ENCODE measurements at places on chromosomes 13 and 19.

- no peak for DNase-seq
Observed at GRCh38 chr19:3193256-3194105, 7.8 kb downstream of the NCLN start.

DNA sequence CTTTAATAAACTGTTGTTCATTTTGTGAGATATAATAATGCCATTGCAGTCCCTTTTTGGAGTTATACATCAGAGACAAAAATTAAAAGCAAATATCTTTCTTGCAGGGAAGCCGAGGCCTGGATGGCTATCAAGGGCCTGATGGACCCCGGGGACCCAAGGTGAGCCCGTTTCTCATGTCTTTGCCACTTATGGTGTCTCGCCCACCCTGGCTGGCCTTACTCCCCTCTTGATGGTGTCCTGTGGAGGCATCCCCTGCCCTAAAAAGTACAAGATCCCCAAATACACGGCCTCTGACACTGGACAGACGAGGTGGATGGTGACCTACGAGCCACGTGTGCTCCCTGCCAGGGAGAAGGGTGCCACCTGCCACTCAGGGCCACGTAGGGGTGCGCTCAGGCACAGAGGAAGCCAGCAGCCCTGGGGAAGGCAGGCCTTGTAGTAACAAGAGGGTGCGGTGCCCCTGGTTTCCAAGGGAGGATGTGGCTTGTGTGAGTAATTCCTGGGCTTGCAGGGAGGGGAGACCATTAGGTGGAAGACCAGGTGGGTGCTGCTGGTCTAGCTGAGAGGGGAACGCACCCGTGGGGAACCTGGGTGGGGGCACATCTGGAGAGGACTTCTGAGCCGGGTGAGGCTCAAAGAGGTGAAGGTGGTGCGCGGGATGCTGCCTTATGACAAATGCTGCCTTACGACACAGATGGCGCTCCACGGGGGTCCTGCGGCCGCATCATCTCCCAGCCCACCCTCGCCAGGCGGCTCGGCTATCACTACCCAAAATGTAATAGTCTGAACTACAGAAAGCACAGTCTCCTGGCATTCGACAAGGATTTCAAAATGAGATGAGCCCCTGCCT, 115.6 kb downstream of the RAB20 start:
- DNase-seq = no peak

DNA sequence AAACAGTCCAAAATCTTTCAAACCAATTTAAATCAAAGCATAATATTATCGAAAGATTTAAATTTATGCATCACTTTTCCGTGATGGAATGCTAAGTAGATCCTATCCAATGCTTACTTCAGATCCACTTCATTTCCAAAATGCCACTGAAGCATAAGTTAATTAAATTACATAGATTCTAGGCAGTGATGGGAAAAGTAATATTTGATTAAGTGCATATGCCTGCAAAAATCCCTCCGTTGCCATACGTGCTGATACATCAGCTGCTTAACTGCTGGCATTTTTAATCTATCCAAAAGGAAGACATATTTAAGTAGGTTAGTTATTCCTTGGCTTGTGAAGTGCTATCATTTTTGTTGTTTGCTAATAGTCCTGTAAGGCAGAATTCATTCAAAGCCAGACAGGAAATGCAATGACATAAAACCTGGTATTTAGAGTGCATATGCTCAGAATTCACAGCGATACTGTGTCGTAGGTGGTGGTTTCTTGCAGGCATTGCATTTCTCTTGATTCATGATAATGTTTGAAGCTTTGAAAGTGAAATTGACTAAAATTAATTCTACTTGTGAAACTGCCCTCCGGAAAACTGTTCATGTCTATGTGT, 738.3 kb upstream of the GPC6 start:
- no peak for DNase-seq

GRCh38 chr19:11422163-11423065, 3.3 kb upstream of the RGL3 start:
- DNase-seq = no peak

DNA sequence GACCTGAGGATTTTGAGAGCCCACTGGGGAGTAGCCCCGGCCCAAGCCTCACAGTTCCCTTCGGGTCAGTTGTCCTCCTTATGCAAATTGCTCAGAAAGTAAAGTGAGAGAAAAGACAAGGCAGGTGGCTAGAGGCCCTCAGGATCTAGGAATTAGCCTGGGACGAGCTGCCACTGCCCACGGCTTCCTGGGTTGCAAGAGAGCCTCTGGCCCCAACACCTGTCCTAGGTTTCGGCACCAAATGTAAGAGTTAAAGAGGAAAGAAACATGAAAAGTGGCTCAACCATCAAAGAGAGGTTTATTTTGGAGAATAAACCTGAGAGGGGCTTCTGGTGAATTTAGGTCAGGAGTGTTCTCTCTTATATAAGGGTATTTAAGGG, 25.6 kb downstream of the TMEM255B start:
- DNase-seq = peak; percentile 4

GRCh38 chr13:52455677-52456041, 381 bp downstream of the CKAP2 start:
- peak; percentile 83 for DNase-seq

- no peak for DNase-seq
Observed at GRCh38 chr13:58698531-58698930, 1067.0 kb downstream of the PCDH17 start.

DNA sequence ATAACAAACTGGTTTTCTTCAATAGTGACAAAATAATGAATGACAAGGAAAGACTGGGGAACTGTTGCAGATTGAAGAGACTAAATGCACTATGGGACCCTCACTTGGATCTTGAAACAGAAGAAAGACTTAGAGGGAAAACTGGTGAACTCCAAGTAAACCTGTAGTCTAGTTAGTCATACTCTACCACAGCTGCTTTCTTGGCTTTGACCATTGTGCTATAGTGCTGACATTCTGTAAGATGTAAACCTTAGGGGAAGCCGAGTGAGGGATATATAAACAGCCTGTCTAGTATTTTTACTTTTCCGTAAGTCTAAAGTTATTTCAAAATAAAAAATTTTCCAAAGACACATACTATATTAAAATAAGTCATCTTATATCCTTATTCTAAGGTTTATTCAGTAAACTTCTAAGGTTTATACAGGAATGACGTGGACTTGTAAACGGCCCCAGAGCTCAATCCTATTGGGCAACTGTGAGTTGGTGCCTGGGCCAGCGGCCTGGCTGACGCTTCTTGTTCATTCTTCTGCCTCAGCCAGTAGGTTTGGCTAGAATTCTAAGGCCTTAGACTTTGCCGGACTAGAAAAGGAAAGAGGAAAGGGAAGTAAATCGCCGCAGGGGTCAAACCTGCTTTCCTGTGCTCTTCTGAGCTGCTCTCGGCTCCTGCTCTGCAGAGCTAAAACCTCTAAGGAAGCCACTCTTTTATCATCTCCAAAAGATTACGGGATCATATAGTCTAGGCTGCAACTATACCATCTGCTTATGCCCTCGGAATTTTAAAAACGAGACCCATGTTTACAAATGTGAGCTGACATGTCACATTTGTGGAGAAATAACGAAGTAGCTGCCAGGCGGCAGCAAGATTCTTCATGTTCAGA, 33.6 kb upstream of the UBE2L5 start:
- no peak for DNase-seq

- no peak for DNase-seq
Observed at GRCh38 chr13:20475927-20476691, 49.5 kb downstream of the CRYL1 start.

DNA sequence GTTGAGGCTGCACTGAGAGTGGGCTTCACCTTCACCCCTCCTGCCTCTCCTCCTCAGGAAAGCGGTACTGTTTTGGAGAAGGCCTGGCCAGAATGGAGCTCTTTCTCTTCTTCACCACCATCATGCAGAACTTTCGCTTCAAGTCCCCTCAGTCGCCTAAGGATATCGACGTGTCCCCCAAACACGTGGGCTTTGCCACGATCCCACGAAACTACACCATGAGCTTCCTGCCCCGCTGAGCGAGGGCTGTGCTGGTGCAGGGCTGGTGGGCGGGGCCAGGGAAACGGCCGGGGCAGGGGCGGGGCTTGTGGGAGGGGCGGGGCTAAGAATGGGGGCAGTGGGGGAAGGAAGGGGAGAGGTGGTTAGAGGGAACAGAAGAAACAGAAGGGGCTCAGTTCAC, 7.5 kb downstream of the CYP2A13 start:
- DNase-seq = no peak

DNA sequence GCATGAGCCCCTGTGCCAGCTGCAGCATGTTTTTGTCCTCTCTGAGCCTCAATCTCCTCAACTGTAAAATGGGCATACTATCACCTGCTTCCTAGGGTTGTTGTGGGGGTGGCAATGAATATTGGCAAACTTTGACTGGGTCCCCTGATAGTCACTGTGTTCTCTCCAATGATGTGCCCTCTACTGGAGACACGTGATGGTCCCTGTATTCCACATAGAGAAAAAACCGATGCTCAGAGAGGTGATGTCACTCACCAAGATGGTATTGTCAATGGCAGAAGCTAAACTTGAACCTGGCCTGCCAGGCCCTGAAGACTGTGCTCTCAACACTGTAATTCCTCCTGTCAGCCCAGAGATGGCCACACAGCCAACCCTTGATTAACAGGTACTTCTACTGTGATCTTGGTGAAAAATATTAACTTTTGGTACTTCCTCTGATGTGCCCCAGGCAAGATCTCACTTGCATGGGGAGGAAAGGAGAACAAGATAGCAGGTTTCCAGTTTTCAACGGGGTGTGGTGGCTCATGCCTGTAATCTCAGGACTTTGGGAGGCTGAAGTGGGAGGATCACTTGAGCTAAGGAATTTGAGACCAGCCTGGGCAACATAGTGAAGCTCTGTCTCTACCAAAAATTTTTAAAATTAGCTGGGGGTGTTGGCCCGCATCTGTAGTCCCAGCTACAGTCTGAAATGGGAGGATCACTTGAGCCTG, 3.6 kb downstream of the CEACAM20 start:
- no peak for DNase-seq

- DNase-seq = no peak
Observed at GRCh38 chr19:48154003-48154402, 16.1 kb downstream of the LIG1 start.

DNA sequence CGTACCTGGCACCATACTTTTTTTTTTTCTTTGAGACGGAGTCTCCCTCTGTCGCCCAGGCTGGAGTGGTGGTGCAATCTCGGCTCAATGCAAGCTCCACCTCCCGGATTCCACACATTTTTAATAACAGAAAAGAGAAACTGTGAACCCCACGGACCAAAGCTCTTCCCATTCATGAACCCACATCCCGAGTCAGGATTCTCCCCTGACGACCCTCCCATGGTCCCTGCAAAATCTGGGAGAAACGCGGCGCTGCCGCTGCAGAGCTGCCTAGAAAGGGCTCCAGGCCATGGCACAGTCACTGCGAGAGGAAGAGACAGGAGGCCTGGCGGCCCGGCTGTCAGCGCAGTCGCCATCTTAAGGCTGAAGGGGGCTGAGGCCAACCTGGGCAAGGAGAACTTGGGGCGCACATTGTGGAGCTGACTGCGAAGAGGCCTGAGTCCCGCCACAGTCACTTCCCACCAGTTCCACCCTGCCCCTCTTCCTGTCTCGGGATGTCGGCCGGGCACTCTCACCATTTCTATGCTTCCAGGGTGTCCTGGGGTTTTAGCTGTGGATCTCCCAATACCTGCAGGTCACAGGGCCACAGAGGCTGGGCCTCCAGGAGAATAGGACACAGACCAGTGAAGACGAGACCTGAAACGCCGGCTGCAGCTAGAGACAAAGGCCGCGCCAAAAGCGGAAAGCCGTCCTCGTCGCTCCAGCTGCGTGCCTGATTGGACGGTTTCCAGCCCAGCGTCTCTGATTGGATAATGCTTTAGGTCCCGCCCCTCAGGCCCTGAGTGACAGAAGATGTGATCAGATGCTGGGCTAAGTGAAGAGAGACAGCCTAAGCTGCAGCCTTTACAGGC, 71.0 kb downstream of the ZNF486 start:
- no peak for DNase-seq

GRCh38 chr19:10113964-10114650, 2.6 kb downstream of the P2RY11 start:
- DNase-seq = no peak

- no peak for DNase-seq
Observed at GRCh38 chr19:6236310-6237291, 43.2 kb downstream of the MLLT1 start.

DNA sequence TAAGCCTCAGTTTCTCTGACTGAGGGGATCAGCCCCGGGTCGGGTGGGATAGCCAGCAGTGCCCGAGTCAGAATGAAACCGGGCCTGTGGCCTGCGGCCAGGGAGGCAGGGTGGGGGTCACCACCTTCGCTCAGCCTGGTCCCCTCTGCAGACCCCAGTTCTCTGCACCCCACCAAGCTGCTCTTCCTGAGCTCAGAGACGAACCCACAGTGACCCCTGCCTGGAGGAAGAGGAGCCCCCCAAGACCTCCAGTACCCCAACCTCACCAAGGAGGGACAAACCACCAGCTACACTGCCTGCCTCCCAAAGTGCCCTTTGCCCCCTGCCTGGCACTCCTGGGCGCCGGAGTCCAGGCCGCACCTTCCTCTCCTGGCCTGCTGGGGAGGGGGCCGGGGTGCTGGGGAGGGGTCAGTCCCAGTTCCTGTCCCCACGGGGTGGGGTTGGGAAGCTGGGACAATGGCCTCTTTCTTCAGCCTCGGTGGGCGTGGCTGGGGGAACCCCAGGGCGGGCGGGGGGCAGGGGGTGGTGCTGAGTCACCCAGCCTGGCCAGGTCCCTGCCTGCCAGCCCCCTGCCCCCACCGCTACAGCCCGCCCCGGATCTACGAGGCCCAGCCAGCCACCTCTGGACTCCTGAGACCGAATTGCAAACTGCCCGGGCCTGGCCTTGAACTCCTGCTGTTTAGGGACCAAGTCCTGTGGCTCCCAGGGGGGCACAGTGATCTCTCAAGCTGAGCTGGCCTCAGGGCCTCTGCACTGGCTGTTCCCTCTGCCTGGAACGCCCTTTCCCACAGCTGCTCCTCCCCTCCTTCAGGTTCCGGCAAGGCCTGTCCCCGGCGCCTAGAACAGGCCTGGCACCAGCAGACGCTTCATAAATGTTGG, 14.3 kb downstream of the ZBTB7A start:
- peak; percentile 28 for DNase-seq

GRCh38 chr13:93473441-93474270, 247.0 kb downstream of the GPC6 start:
- no peak for DNase-seq

DNA sequence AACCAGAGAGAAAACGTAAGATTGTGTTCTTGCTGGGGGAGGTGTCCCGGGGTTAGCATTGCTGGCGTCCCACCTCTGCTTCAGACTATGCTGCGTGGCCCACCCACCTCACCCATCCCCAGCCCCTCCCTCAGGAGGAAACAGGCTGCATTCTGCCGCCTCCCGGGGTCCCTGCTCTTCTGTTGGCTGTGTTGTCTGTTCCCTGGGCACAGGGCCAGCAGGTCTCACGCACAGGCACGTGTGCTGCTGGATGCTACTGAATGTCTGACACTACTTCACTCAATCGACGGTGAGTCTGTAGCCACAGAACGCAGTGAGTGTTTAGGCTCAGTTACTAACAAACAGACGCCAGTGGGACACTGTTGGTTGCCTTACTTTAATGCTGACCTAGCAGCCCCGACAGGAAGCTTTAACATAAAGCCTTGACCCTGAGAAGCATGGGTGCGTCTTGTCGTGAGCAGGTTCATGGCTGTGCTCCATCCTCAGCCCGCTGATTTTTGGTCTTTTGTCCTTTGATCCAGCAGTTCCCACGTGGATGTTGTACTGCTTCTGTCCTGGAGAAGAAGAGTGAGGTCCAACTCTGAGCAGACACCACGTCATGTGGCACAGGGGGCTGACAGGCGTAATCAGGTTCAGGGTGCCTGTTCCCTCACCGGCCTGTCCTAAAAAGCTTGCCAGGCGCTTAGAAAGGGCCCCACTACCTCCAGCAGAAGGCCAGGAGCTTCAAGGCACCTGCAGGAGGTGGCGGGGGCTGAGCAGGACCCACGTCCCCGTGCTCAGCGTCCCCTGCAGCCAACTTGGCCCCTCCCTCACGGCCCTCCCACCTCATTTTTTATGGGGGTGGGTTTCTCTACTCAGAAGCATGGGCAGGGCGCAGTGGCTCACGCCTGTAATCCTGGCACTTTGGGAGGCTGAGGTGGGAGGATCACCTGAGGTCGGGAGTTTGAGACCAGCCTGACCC, 26.0 kb downstream of the NAXD start:
- DNase-seq = no peak

All from LoVo (cell line).